Gastroesophageal sphincter (tissue), 4 donors: ENCODE measurements at places on chromosomes 3 and 15. TPM values are rescaled to one million over a fixed set of nuclear protein-coding genes. Genes with fewer than 3 reads are reported as not detected.

Gene GPR62
- 0.31 TPM for total RNA-seq

DNA sequence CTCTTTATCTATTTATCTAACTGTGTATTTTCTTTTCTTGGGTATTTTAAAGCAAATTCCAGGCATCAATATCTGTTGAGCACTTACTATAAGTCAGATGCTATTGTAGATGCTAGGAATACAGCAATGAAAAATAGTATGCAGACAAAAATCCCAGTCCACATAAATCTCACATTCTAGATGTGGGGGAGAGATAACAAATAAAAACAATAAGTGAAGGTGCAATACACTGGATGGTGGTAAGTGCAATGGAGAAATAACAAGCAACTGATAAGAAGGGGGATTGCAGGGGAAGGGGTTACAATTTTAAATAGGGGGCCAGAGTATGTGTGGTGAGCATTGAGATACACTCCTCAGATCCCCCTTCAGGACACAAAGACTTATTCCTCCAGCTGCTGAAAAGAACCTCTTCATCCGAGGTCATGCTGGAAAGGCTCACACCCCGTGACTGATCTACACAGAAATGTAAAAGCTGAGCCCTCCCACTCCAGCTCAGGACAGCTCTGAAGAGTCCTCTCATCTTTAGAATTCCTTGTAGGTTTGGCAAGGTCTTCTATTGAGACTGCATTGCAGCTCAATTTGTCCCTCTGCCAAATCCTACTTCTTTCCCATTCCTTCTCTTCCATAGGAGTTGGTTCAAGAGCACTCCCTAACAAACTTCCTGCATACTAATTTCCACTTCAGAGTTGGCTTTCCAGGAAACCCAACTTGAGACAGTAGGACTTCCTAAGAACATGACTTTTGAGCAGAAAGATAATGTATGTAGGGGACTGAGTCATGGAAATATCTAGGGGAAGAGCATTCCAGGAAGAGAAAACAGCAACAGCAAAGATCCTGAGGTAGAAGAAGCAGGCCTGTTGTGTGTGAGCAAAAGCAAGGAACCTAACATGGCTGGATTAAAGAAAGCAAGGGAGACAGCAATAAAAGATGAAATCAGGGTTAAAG, 8.1 kb upstream of the SCG3 start:
- H3K4me1 ChIP-seq: no peaks in the 10 kb centered on the region
- no peak overlapping the region for H3K27ac ChIP-seq
- H3K4me3 ChIP-seq: no peak overlapping the region
- no peaks in the 10 kb centered on the region for H3K36me3 ChIP-seq
- no peak for ATAC-seq
- peaks cover 25% of the 10 kb centered on the region for H3K27me3 ChIP-seq

Gene CILP
- 114 TPM for total RNA-seq

- no peak overlapping the region for H3K27ac ChIP-seq
- H3K4me1 ChIP-seq: no peaks in the 10 kb centered on the region
- no peaks in the 10 kb centered on the region for H3K36me3 ChIP-seq
- H3K27me3 ChIP-seq: peaks cover 5% of the 10 kb centered on the region
- ATAC-seq: no peak
- no peak overlapping the region for H3K4me3 ChIP-seq
Measured at GRCh38 chr3:4476496-4476895, 9.4 kb upstream of the SUMF1 start.

- peaks cover 6% of the 10 kb centered on the region for H3K4me1 ChIP-seq
- H3K27me3 ChIP-seq: no peaks in the 10 kb centered on the region
Measured at GRCh38 chr3:188470508-188471130, 316.7 kb downstream of the LPP start.

GRCh38 chr3:189148081-189148507, 23.7 kb upstream of the TPRG1 start:
- no peaks in the 10 kb centered on the region for H3K27me3 ChIP-seq
- H3K36me3 ChIP-seq: no peaks in the 10 kb centered on the region
- ATAC-seq: peak; percentile 56
- H3K4me3 ChIP-seq: no peak overlapping the region
- H3K27ac ChIP-seq: no peak overlapping the region

DNA sequence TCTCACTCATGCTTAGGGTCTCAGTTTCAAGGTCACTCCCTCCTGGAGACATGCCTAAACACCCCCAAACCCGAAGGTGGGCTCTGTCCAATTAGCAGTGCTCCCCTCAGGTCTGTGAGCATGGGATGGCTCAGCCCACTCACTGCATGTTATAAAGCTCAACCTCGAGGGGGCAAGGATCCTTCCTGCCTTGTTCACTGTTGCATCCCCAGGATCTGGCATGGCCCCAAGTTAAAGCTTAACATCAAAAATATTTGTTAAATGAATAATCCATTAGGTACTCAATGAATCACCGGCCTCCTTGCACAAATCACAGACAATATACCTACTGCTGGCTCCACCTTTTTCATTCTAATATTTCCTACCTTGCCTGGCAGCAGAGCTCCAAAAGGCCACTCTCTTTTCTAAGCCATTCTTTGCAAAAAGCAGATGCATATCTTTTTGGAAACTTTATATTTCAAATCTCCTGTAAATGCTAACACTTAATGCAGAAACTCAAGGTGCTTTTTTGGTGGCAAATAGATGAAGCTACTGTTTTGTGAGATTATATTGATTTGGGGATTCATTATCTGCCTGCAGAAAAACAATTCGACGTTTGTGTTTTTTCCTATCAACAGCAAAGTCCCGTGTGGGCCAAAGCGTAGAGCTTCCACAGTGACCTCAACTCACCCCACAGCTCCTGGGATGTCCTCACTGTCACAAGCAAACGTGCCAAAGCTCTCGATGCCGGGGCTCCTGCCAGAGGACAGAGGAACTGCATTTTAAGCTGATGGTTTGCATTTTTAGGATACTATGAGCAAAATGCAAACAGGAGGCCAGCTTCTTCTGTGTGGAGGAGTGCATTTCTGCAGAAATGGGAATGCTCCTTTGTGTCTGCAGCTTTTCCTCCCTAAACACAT, 35.4 kb downstream of the PCOLCE2 start:
- no peak overlapping the region for H3K27ac ChIP-seq
- H3K4me1 ChIP-seq: no peaks in the 10 kb centered on the region
- no peaks in the 10 kb centered on the region for H3K27me3 ChIP-seq
- no peak for ATAC-seq

- no peak for ATAC-seq
- no peak overlapping the region for H3K4me3 ChIP-seq
- no peak overlapping the region for H3K27ac ChIP-seq
- H3K27me3 ChIP-seq: no peaks in the 10 kb centered on the region
- H3K36me3 ChIP-seq: no peaks in the 10 kb centered on the region
- peaks cover 9% of the 10 kb centered on the region for H3K4me1 ChIP-seq
Measured at GRCh38 chr15:91872356-91873137, 19.0 kb downstream of the SLCO3A1 start.

Gene GOLGA6D
- total RNA-seq: not detected

Gene LOXL1
- total RNA-seq: 27.9 TPM

DNA sequence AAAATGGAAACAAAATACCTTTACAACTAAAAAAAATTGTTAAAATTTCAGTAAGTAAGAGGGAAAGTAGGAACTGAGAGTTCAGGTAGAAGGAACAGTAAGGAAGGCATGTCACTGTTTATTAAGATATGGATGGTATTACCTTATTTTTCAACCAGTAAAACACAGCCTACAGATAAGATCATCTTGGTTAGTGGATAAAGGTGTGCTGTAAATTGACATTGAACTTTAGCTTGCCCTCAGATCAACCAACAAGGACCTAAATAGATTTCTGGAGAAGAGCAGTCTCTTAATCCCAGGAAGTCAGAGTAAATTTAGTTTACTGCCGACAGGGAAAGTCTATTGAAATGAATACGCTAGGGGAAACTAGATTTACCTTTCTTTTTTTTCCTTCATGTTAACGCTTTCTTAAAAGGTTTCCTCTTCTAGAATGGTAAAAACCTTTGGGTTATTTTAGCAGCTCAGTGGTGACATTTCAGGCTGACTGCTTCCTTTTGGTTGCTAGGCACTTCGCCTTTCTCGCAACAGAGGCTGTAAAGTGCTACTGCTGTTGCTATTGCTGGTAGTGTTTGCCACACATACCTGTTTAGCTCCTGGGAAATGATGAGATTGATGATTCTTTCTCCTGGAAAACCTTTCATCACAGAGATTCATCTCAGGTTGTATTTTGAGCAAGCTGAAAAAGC, 12.9 kb downstream of the DZIP3 start:
- no peak for ATAC-seq
- H3K4me1 ChIP-seq: no peaks in the 10 kb centered on the region
- H3K36me3 ChIP-seq: no peaks in the 10 kb centered on the region
- H3K27me3 ChIP-seq: no peaks in the 10 kb centered on the region

Gene SCAANT1
- not detected for total RNA-seq

GRCh38 chr15:100781961-100782530, 97.6 kb upstream of the ALDH1A3 start:
- peaks cover 42% of the 10 kb centered on the region for H3K27me3 ChIP-seq
- H3K4me3 ChIP-seq: no peak overlapping the region
- H3K27ac ChIP-seq: no peak overlapping the region
- no peak for ATAC-seq

Gene DLEC1
- total RNA-seq: 0.07 TPM

Gene MB21D2
- total RNA-seq: 9.8 TPM

DNA sequence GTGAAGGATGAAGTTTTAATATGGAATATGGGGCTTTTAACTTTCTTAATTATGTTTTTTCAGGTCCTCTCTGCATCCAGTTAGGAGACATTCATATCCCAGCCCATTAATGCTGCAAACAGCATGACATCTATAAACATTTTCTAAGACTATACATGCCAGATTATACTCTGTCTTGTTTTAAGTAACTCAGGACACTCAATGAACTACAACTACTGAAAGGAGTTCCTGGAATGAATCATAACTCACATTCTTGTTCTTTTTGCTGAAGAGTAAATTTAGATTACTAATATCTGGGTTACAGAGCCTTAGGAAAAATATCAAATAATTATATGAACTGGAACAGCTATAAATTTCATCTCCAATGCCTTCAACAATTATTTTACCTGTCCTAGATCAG, 167.4 kb downstream of the STAG1 start:
- ATAC-seq: no peak
- no peak overlapping the region for H3K27ac ChIP-seq
- peaks cover 9% of the 10 kb centered on the region for H3K36me3 ChIP-seq

Gene CFAP161
- total RNA-seq: 0.40 TPM

DNA sequence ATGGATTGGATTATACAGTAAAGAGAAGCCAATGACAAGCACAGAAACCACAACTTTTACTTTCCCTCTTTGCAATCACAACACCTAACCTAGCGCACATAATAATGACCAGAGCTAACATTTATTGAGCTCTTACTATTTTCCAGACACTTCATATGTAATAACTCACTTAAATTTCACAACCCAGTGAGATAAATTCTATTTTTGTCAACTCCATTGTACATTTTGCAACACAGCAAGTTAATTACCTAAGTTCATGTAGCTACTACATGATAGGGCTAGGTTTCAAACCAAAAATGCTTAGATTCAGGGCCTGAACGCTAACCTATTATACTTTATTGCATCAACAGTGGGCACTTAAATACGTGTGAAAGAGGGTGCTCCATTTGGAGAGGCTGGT, 89.5 kb downstream of the GADL1 start:
- no peak for ATAC-seq
- H3K27ac ChIP-seq: no peak overlapping the region
- no peaks in the 10 kb centered on the region for H3K36me3 ChIP-seq
- no peak overlapping the region for H3K4me3 ChIP-seq

Gene TMEM158
- total RNA-seq: 8.5 TPM

GRCh38 chr3:180311242-180311641, 274.5 kb upstream of the PEX5L start:
- H3K4me1 ChIP-seq: no peaks in the 10 kb centered on the region
- H3K4me3 ChIP-seq: no peak overlapping the region
- no peak for ATAC-seq
- no peaks in the 10 kb centered on the region for H3K36me3 ChIP-seq
- no peak overlapping the region for H3K27ac ChIP-seq

Gene AGBL1
- total RNA-seq: not detected

- H3K4me1 ChIP-seq: peaks cover 4% of the 10 kb centered on the region
- no peak overlapping the region for H3K27ac ChIP-seq
- no peak for ATAC-seq
- H3K36me3 ChIP-seq: peaks cover 4% of the 10 kb centered on the region
Measured at GRCh38 chr3:37115446-37115845, 58.9 kb downstream of the LRRFIP2 start.

DNA sequence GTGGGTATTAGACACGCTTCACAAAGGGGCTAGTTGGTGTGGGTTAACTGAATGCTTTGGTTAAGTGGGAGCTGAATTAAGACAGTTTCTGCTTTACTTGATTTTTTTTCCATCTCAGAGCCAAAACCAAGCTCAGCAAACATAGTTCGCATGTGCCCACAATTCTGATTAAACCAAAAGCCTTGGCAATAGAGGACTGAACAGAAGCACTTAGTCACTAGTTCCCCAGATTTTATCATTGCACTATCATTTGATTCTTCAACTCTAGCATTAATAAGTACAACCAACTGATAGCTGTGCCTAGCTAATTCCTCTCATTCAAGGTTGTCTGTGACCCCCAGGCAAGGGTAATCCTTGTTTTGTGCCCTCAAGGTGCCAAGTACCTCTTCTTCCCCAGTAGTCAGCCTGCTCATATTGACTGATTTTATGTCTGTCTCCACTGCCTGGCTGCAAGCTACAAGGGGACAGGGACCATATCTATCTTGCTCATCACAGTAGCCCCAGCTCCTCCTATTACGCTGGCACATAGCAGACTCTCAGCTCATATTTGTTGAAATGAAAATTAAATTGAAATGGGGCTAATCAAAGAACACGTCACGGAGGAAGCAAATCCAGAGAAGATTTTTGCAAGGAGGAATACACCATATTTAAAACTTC, 9.9 kb upstream of the ARHGEF3 start:
- H3K4me3 ChIP-seq: no peak overlapping the region
- no peak for ATAC-seq
- no peak overlapping the region for H3K27ac ChIP-seq
- no peaks in the 10 kb centered on the region for H3K36me3 ChIP-seq
- no peaks in the 10 kb centered on the region for H3K27me3 ChIP-seq
- no peaks in the 10 kb centered on the region for H3K4me1 ChIP-seq

Gene CASR
- not detected for total RNA-seq

DNA sequence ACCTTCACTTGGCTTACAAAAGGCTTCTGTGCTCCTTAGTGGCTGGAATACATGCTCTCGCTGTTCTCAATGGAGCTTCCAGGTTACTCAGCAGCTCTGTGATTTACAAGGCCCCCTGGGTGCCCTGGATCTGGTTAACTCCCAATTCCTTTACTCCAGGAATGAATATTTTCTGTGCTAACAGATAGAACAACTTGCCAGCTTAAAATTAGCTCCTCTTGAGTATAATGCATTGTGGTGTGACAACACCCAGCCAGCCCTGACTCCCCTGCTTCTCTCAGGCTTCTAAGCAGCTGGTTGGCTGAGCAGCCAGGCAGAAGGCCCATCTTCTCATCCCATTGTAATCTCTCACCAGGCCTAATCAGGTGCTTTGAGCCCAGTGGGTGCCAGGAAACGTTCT, 246.4 kb downstream of the ALCAM start:
- H3K27ac ChIP-seq: no peak overlapping the region
- no peaks in the 10 kb centered on the region for H3K4me1 ChIP-seq
- H3K27me3 ChIP-seq: no peaks in the 10 kb centered on the region
- no peak for ATAC-seq
